ENCODE measurements at places on chromosomes 6 and 20.

DNA sequence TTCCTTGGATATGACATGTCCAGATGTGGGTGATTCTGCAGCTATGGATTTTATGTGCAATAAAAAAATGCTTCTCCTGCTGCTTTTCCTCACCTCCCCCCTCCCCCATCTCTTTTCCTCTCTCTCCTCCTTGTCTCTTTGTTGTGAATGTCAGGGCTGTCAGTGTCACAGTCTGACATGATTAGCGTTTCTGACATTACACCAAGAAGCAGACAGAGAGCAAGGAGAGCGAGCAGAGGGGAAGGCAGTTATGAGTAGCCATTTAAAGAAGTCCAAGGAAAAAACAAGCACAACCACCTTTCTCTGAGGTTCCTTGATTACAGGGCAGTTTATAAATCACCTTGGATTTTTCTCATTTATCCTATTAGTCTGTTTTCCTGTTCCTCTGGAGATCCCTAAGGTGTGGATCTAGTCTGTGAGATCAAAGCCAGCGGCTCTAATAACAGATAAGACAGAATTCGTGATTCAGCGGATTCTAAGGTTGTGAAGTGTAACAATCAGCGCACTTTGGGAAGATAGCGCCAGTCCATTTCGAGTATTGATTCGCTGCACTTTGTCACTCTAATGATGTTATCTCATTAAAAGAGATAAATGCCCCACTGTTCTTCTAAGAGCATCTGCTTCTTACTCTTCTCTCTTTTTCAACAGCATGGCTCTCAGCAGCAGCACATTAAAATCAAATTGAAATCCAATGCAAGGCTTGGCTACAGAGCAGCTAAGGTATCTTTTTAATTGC is 101.4 kb downstream of the BACH2 start:
- no peak for DNase-seq

GRCh38 chr20:23654000-23654399 is 16.2 kb upstream of the CST3 start:
- no peak for DNase-seq

DNA sequence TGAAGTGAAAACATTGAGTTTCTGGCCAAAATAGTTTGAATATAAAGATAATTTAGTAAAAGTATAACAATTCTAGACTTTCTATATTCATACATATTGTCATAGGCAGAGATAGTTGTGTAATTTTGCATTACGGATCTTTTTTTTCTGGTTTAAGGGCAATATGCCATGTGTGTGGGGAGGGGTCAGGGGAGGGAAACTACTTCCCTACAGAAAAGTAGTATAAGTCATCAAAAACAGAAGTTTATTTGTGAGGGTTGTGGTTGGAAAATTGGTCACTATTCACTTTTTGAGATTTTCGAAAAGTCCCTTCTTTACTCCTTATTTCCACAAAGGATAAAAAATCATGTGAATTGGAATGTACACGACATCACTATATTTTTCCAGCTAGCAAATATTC is 288.2 kb upstream of the PREP start:
- DNase-seq: no peak

- no peak for DNase-seq
These were observed 22.3 kb downstream of the COL20A1 start for GRCh38 chr20:63315240-63315689.

- DNase-seq: peak; percentile 59
These were observed 161.4 kb downstream of the DNAH8 start for GRCh38 chr6:38876475-38876874.

- DNase-seq: no peak
These were observed 82.8 kb downstream of the HMGCLL1 start for GRCh38 chr6:55496201-55496600.

DNA sequence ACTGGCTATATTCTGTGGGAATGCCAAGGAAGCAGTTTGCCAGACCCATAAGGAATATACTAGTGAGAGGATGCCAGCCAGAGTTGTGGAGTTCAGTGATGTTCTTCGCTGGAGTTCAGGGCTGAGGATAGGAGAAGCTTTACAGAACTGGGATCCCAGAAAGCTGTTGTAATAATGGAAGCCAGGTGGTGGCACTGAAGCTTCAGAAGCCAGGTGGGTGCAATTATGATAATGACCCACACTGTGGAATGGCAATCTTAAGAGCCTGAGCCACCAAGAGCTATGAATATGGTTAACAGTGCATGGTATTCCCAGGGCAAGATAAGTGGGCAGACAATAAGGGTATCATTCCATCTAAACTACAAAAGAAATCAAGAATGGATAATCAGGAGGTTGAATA is 25.1 kb upstream of the ENPP1 start:
- DNase-seq: no peak

DNA sequence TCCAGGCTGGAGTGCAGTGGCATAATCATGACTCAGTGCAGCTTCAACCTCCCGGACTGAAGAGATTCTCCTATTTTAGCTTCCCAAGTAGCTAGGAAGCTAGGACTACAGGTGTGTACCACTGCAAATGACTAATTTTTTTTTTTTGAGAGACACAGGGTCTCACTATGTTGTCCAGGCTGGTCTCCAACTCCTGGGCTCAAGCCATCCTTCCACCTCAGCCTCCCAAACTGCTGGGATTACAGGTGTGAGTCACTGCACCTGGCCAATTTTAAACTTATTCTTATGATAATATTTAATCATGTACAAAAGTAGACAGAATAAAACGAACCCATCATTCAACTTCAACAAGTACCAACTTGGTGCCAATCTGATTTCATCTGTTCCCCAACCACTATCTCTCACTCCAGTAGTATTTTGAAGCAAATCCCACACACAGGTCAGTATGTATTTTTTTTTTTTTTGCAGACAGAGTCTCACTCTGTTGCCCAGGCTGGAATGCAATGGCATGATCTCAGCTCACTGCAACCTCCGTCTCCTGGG is 32.5 kb downstream of the BCL2L1 start:
- no peak for DNase-seq

GRCh38 chr6:135740580-135740979 is 110.9 kb upstream of the PDE7B start:
- no peak for DNase-seq

- DNase-seq: no peak
These were observed 4.2 kb upstream of the ZBTB46 start for GRCh38 chr20:63835021-63835858.

DNA sequence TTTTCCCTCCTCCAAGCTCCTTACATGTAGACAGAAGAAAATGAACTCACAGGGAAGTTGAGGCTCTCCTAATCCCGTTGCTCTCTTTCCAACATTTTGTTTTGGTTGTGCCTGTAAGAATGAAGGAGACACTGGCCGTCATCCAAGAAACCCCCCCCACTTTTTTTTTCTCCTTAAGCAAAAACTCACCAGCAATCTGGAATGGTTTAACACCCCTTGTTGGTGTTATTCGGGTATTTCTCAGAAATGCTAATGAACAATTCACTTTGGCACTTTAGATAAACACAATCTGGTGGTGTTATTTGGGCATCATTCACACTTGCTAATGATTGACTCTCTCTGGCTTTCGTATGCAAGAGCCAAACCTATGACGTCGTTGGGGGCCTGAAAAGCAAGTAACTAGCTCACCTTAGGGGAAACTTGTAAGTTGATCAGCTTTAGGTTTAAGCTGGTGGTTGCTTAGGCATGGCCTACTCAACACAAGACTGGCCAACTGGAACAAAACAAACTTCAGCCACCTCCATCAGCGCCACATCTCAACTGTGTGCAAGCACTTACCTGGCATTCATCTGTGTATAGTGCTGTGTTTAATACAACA is 24.3 kb upstream of the OLIG3 start:
- no peak for DNase-seq

- no peak for DNase-seq
These were observed 121.7 kb upstream of the NXT1 start for GRCh38 chr20:23228912-23229311.

Data from central memory CD4-positive, alpha-beta T cell (primary cell).